Cerebellum (tissue), 4 donors: ENCODE measurements at places on chromosomes 13 and 19.

- DNase-seq = peak; percentile 84
Measured at GRCh38 chr13:106089261-106089980, 446.0 kb downstream of the EFNB2 start.

DNA sequence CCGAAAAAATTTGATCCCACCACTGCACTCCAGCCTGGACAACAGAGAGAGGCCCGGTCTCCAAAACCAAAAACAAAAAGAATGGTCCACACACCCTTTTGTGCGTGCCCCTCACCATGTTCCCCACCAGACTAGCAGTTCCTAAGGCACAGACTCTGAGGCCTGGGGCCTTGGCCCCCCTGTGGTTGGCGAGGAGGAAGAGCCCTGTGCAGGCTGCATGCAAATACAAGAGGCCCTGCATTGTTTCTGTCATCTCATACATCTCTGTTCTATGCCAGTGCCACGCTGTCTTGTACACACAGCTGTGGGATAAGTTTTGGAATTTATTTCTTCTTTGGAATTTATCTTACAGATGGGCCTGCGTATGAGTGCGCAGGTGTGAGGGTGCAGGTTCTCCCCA, 4.7 kb upstream of the YJEFN3 start:
- no peak for DNase-seq

GRCh38 chr19:44113784-44114390, 688 bp downstream of the ZNF225 start:
- DNase-seq = peak; percentile 4

DNA sequence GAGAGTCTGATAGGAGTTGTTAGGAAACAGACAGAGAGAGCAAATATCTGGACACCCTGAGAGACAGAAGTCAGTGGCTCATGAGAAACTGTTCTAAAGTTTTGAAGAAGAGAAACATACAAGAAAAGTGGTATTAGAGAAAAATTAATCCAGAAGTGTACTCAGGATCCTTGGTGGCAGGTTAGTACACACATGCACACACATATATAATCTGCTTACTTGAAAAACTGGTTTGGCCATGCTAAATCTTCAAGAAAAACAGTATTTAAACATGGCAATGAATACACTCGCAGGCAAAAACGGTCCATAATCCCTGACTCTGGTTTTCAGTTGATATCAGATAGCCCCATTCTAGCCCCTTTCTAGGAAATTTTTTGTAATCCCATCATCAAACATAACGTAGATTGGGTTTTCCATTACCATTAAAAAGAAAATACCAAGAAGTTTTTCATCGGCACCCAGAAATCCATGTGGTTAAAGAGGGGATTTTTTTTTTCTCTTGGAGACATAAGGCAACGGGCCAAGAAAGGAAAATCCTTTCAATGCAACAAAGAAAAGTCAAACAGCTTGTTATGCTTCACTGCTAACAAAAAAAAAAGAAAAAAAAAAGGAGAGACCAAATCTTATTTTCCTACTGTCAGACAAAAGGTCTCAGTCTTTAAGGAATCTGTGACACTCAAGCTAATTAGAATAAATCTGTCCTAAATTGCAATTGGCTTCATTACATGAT, 178.0 kb upstream of the MIR17HG start:
- no peak for DNase-seq

DNA sequence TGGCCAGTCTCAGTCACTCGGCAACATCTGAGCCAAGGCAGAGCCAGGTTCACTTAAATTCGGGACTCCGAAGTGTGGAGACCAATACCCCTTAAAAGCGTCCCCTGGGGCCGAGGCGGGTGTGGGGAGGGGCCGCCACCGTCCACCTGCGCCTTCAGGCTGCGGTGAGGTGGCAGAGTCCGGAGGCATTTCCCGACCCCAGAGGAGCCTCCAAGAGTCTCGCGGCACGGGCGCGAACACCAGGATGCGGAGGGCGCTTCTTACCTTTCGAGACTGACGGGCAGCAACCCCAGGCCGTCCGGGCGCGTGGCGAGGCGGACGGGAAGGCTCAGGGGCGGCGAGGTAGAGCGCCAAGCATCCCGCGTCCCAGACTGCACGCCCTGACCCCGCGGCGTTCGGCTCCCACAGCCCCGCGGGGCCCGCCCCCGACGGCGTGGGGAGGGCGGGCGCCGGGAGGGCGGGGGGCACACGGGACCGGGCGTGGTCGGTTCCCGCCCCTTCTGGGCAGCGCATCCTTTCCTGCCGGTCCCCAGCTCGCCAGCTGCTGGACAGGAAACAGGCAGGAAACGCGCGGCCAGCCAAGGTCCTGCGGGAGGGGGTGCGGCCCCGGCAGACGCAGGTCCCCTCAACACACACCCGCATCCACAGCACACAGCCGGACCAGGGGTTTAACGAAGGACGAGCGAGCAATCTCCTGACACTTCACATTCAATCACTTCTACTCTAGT, at the start of gene THSD1:
THSD1 (minus strand) TSS at position 406 of the 728 bp plus-strand sequence. CDS start 3,572 bp downstream, outside the sequence.
- peak; percentile 6 for DNase-seq

GRCh38 chr13:22925881-22926747, 254.7 kb upstream of the SGCG start:
- DNase-seq = peak; percentile 35

- no peak for DNase-seq
Measured at GRCh38 chr19:2413629-2414028, 13.8 kb downstream of the TIMM13 start.

DNA sequence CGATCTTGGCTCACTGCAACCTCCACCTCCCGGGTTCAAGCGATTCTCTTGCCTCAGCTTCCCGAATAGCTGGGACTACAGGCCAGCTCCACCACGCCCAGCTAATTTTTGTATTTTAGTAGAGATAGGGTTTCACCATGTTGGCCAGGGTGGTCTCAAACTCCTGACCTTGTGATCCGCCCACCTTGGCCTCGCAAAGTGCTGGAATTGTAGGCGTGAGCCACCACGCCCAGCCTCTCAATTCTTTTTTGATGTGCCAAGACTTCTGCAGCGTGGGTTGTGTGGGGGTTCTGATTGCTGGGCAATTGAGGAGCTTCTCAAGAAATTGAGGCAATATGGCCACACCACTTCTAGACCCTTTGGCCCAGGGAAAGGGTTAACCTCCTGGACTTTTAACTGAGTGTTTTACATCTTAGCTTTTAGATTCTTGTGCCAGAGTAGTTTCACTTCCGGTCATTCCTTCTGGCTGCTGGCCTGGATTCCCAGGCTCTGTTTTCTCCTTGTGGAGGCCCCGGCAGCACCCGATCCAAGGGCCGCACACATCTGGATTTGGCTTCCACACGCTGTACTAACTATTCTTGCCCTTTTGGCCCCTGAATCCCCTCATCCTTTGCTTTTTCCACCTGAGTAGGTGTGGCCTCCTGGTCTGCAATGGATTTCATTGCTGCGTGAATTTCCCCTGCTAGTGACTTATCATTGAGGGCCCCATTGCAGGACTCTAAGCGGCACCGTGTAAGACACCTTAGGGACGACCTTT, 14.7 kb downstream of the SMARCA4 start:
- no peak for DNase-seq

GRCh38 chr13:38418286-38418685, 68.6 kb downstream of the UFM1 start:
- DNase-seq = no peak

- no peak for DNase-seq
Measured at GRCh38 chr19:3849092-3849491, 19.7 kb downstream of the ZFR2 start.

DNA sequence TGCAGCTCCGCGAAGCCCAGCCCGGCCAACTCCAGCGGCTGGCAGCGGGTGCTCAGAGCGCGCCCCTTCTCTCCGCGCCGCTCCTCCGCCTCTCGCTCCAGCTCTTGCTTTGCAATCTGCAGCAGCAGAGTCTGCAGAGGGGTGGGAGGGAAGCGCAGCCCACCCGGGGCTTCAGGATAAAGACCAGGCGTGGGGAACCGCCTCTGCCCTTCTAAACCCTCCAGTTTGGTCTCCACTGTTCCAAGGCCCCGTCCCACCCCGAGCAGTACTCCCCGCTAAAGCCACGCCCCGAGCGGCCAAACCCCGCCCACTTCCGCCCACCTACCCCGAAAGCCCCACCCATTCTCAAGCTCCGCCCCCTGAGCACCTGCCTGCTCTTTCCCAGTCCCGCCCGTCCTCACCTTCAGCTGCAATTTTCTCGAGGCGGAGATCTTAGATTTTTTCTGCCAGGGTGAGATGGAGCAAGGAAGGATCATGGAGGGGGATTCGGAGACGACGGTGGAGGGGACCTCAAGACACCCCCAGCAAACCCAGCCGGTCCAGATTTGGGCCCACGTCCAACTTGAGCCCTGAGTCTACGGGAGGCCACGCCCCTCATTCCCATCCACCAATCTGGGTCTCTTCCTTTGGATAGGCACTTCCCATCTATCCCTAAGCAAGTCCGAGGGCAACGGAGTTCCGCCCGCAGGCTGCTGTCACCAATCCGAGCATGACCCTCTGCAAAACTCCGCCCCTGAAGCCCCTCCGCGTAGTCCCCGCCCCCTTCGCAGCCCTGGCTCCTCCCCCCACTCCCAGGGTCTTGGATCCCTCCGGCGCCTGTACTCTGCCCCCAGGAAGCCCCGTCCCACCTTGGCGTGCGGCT, 1.1 kb downstream of the TNNI3 start:
- no peak for DNase-seq

- no peak for DNase-seq
Measured at GRCh38 chr19:6947745-6948144, 60.4 kb downstream of the ADGRE1 start.

DNA sequence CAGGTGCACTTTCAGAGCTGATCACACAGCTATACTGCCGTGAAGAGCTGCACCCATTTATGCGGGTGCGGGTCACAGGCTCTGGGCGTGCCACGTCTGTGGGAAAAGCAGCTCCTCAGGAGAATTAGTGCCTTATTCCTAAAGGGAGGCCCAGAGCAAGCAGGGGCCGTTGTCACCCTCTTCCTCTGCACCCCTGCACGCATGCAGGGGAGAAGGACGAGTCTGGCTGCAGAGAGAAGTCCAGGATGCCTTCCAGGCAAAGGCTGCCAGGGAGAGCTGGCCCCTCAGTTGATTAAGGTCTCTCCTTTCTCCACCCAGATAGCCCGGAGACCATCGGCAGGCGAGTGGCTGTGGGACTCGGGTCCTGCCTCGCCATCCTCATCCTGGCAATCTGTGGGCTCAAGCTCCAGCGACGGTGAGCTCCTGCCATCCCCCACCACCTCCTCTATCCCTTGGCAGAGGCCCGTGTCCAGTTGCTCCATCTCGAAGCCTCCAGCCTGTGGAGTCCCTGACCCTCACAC, 3.1 kb upstream of the FFAR1 start:
- DNase-seq = no peak

DNA sequence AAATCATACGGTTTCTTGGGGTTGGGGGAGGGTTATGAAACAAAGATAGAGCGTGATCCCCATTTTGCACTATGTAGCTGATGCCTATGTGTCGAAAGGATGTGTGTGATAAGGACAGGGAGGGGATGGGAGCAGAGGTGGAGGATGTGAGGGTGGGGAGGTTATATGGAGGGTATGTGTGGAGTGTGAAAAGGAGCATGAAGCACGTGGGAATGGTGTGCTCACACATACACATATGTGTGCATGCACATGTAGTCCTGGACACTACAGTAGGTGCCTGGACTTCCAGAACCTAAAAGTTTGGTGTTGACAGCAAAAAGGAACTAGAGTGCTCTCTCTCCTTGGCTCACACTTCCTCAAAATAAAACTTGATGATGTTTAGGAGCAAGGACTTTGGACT, 25.4 kb downstream of the STOML3 start:
- DNase-seq = no peak

DNA sequence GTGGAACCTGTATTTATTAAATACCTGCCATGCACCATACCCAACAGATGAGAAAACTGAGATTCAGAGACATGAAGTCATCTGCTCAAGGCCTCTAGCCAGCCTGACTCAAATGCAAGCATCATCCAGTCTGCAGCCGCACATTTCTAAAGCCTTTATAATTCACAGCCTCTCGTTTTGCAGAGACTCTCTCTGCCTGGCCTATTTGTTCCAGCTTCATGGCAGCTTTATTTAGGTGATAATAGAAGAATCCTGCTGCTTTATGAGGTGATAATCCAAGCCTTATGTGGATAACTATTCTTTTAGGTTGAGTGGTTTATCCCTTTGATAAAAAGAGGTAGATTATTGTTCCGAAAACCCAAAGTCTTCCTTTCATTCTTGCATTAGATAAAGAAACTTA, 58.4 kb downstream of the OXGR1 start:
- no peak for DNase-seq

DNA sequence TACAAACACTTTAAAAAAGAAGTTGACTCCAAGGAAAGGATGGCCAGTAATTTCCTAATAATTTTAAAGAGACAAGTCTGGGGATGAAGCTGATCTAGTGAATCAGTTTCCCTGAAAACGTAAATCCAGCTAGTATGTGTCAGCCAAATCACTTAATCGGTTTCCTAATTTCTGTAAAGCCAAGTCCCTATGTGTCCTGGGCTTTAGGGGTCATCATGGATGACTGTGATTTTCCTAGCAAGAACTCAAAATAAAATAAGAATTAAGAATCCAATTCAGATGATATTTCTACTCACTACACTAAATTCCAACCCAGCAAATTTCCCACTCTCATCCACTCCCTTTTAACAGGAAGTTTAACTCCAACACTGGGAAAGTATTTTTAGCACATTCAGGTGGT, 35.9 kb downstream of the ELF1 start:
- no peak for DNase-seq
